ENCODE measurements at places on chromosomes 5 and 9.

DNA sequence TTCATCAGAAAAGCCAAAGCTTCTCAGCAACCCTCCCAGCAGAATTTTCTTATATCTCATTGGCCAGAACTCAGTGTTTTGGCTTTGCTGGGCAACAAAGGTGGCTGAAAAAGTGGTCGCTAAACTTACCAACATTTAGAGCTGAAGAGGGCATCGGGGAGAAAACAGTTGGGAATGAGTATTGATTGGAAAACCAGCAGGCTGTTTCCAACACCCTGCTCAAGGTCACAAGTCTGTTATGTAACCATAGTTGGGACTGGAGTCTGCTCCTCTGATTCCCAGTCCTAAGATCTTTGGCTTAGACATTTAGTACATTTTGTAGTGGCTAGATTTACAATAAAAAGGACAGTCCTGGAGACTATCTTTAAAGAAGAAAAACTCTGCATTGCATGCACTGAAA is 17.1 kb downstream of the IL12B start:
- DNase-seq, result no peak

- DNase-seq, result peak; percentile 77
Measured at GRCh38 chr9:94812343-94812742, 85.8 kb downstream of the AOPEP start.

- DNase-seq, result peak; percentile 64
Measured at GRCh38 chr9:137294091-137294680, 7.9 kb downstream of the NRARP start.

DNA sequence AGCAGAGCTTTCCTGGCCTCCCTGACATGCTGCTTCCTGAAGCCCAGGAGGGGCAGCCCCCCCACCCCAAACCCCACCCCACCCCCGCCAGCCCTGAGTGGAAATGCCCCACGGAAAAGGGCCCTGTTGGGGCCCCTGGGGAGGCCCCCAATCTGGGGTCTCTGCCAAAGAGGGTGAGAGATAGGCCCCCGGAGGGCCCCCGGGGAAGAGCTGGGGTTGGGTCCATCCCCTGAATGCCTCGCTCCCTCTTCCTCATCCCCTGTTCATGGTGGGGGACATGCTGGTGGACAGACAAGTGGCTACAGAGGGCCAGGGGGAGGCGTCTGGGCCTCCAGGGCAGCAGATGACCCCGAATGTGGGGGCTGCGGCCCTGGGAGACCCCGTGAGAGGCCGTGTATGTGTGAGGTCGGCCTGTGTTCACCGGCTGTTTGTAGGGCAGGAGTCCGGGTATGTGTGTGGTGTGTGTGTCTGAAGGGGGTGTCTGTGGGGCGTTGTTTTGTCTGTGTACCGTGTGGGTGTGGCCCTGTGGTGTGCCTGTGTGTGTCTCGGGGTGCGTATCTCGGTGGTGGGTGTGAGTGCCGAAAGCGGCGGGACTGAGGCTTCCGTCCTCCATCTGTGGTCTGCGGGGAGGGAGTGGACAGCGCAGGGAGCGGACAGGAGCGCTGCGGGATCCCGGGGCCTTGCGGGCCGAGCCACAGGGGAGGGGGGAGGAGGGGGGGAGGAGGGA is 11.3 kb downstream of the C9orf50 start:
- DNase-seq, result peak; percentile 65

DNA sequence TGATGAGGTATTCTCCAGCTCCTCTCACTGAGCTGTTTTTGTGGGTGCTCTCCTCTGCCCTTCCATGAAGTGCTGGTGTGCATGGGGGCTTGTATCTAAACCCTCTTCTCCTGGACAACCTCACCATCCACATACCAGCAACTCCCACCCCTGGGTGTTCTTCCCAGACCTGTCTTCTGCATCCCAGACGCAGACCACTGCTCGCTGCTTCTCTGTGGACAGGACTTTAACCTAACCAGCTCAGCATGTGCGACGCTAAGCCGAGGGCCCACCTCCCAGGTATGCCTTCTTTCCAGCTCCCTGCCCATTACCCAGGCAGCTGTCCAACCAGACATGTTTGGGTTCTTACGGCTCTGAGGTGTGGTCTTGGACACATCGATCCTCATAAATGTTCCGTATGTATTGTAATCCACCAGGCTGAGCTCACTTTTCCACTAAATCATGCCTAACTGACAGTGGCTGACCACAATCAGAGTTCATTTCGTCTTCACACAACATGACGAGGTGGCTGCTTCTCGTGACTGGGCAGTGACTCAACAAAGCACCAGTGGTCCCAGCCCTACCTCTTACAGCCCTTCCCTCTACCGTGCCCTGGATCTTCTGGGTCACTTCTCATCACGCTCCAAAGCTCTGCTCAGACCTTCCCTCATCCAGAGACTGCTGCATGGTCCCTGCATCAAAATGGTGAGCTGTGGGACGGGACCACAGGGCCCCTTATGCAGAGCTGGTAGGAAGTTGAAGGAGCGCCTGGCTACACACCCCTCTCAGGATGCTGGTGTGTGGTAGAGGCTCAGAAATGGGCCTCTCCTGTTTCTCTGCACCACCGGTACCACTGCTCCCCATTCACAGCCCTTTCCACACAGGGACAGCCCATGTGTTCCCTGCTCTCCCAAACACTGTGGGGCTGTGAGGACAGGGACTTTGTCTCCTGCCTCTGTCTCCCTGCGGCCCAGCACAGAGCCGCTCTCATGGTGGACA is 9.6 kb upstream of the PTGES2 start:
- DNase-seq, result peak; percentile 53
